Activated CD4-positive, CD25-positive, alpha-beta regulatory T cell (primary cell): ENCODE measurements at places on chromosomes 12 and 14.

GRCh38 chr12:124550123-124551089, 17.0 kb downstream of the NCOR2 start:
- DNase-seq, result no peak

GRCh38 chr12:66965621-66966020, 286.7 kb upstream of the GRIP1 start:
- no peak for DNase-seq

- no peak for DNase-seq
Observed at GRCh38 chr12:40039598-40039997, 66.3 kb downstream of the SLC2A13 start.

DNA sequence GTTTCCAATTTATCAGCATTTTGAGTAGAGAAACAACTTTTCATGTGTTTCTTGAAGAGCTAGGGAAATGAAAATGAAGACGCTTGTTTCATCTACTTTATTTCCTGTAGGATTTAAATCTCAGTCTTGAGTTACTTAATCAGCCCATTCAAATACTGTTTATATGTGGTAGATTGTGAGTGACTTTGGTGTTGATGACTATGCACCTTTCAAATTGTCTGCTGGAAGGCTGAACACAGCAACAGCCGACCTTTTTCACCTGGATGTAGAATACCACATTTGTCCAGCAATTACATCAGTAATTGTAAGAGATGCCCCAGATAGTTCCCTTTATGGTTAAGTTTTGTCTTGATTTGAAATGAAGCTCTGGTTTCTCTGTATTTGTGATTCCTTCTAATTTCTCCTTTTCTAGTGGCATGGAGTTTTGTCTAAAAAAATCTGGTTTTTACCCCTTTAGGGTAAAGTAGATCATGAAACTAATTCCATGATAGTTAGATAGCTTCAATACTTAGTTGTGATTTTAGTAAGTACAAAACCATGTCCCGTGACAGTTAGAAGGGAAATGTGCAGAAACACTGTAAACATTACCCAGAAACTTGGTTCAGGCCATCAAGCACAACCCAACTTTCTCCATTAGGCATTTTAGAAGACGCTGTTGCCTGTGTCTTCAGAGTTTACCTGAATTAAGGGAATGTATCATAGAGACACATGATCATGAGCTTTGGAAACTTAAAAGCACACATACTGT, 165.0 kb downstream of the SRGAP1 start:
- no peak for DNase-seq

- no peak for DNase-seq
Observed at GRCh38 chr14:49950275-49951228, 57.7 kb downstream of the ARF6 start.

GRCh38 chr12:24767016-24767415, 181.9 kb downstream of the BCAT1 start:
- no peak for DNase-seq

DNA sequence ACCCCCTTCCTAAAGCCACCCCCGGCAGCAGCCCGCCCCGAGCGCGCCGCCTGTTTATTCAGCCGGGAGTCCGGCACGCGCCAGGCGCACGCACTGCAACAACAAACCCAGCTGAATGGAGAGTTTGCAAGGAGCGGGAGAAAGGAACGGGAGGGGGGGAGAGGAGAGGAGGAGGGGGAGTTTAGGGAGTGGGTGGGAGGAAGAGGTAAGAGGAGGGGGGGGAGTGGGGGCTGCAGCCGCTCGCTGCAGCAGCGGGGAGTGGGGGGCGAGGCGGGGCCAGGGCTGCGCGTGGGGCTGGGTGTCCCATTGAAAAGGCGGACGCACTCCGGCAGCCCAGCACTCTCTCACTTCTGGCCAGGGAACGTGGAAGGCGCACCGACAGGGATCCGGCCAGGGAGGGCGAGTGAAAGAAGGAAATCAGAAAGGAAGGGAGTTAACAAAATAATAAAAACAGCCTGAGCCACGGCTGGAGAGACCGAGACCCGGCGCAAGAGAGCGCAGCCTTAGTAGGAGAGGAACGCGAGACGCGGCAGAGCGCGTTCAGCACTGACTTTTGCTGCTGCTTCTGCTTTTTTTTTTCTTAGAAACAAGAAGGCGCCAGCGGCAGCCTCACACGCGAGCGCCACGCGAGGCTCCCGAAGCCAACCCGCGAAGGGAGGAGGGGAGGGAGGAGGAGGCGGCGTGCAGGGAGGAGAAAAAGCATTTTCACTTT, at the start of gene ASCL1:
Gene ASCL1, plus strand, starts transcription at position 336 of the 712 bp plus-strand sequence. CDS start 571 bp downstream, outside the sequence.
- DNase-seq, result no peak

- DNase-seq, result no peak
Observed at GRCh38 chr14:90293766-90294730, 37.7 kb downstream of the NRDE2 start.

- no peak for DNase-seq
Observed at GRCh38 chr12:124893792-124894516, 20.5 kb downstream of the UBC start.

GRCh38 chr12:69196302-69197288, 42.8 kb upstream of the CPSF6 start:
- DNase-seq, result no peak

DNA sequence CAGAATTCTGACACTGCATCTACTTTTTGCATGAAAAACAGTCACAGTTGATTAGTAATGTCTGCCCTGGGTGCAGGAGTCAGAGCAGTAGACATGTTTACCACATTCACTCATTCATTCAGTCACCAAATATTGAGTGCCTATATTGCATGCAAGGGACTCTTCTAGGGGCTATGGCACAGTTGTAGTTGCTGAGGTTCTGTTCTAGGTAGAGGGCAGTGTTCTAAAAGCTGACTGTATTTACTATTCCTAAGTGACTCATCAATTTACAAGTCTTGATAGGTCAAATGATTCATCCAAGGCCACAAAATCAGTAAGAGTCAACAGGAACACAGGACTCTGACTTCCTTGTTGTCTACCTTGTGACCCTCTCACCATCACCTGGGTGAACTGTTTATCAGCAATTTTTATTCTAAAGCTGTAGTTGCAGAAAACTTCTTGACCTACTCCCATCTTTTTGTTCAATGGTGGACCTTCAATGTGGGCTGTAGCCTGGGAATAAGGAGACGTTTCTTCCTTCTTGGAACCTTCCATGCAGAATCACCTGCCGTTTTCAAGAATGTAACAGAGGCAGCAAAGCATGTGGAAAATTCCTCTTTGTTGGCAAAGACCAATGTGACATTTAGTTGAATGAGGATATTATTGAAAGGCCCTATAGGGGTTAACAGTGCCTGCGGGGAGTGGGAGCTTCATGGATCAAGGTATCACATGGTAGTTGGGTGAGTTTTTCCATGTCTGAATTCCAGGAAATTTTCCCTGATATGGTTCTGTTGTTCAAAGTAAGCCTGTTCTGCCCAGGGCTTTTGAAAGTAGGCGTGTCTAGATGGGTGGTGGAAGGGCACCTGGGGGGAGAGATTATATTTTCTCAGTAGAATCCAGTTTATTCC, 223.2 kb downstream of the KTN1 start:
- no peak for DNase-seq

DNA sequence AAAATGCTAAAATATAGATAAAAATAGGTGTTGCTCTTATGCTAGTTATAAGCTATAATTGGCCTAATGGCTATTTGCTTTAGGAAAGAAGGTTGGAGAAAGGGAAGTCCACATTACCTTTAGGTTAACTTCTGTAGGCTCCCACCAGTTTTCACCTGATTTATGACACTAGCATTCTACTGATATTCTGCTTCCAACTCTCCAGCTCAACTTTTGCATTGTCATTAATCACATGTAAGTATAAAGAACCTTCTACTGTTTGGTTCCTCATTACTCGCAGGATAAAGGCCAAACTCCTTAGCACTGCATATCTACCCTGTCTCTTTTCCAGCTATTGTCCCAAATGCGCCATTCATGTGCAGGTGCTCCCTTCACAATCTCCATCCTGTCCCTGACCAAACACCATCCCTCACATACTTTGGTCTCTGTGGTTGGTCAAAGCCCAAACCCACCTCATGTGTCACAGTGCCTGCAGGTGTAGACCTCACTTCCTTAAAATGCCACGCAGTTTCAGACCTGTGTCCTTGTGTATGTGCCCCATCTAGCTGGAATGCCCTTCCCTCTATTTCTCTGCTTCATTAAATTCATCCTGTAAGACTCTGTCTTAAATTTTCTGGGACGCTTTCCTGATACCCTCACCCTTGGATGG, 3.3 kb downstream of the DDHD1 start:
- no peak for DNase-seq

DNA sequence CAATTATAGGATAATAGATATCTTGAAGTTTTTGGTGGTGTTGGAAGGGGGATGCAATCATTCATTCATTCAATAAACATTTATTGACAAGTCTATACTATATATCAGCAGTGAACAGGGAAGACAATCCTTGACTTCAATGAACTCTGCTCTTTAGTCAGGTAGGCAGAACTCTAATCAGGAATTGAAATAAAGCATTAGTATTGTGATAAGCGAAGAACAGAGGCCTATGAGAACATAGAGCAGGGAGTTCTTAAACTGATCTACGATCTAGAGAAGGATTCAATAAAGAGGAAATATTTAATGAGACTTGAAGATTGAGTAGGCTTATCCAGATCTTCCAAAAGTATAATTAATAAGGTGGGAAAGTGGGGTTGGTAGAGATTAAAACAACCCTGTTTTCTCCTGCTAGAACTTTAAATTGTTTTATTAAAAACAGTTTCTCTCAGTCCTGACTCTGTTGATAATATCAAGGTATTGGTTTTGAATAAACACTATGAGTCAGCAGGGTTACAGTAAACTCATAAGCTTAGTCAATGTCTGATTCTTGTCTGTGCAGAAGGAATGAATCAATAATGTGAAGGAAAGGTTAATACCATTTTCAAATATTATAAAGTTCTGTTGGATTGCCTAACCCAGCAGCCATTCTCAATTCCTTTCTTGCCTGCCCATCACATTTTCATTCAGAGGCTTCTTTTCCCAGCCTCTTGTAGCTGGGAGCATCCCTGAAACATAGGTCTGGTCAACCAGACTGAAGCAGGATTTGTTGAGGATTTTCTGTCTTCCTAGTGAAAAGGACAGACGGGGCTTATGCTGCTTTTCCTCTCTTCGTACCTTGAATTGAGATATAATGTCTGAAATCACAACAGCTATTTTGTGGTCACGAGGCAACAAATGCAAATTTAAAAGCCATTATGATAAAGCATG, 38.9 kb upstream of the KTN1 start:
- DNase-seq, result no peak

GRCh38 chr12:26891704-26892103, 46.1 kb downstream of the INTS13 start:
- DNase-seq, result no peak

- DNase-seq, result no peak
Observed at GRCh38 chr12:119169150-119169549, 9.6 kb upstream of the HSPB8 start.
